ENCODE measurements at places on chromosomes 5 and 9.

DNA sequence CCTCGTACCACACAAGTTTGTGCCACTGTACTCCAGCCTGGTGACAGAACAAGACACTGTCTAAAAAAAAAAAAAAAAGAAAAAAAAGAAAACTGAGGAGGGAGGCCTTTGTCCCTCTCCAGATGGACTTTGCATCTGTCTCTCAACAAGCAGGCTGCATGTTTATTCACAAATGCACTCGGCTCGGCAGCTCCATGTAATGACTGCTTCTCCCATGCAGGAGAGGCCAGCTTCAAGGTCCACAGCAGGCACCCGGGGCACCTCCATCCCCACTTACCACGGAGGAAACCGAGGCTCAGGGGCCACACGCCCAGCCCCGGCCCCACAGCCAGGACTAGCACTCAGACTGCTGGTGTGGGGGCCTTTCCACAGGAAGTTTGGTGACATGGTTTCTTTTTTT lies 13.1 kb upstream of the NCS1 start:
- DNase-seq, result no peak

- DNase-seq, result no peak
Measured at GRCh38 chr5:103573411-103573810, 10.8 kb upstream of the NUDT12 start.

- DNase-seq, result no peak
Measured at GRCh38 chr9:125440411-125440810, 178.8 kb downstream of the GAPVD1 start.

GRCh38 chr5:170144286-170145023 lies 38.8 kb downstream of the FOXI1 start:
- DNase-seq, result peak; percentile 5

DNA sequence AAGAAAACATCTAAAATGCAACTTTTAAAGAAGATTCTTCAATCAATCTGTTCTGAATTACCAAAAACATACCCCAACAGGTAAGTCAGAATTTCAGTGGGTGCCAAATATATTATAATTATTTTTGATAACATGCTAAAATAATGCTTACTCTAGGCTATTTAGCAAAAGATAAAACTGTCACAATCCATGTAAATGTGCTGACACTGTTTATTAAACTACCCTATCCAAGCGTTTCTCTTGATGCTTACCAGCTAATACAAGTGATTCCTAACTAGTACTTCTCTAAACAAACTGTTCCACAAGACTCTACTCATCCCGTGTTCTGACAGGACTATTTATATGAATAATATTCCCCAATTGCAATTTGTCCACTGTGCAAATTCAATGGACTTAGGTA lies 236.7 kb downstream of the BNC2 start:
- no peak for DNase-seq

- DNase-seq, result no peak
Measured at GRCh38 chr5:172545291-172545801, 91.0 kb upstream of the SH3PXD2B start.

DNA sequence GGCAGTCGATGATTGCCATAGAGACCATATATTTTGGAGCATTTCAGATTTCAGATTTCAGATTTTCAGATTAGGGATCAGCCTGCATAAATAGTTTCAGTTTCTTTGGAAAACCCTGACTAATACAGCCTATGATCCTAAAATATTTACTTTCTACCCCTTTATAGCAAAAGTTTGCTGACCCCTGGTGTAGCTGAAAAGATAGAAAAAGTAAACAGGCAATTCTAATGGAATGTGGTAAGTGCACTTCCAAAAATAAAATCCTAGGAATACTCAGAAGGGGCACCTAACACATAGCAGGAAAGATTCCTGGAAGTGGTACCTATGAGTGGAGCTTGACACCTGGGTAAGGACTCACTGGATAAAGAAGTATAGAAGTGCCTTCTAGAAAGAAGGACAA lies 34.5 kb downstream of the BAAT start:
- no peak for DNase-seq

DNA sequence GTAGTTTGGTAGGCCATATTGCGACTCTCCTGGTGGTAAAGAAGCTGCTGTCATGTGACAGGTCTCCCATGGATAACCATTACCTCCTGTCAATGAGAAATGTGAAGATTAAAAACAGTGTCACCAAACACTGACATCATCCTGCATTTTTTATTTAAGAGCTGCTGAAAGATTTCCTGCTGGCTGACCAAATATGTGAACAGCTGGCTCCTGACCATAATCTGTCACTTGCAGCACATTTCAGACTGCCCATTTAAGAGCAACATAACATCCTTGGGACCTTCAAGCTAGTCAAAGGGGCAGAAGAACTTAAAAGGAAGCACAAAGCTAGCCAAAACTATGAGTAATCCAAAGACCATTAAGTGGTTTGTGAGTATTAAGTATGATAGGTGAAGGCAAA lies 288.0 kb downstream of the IZUMO3 start:
- DNase-seq, result no peak

- no peak for DNase-seq
Measured at GRCh38 chr9:84501587-84501986, 161.0 kb upstream of the SLC28A3 start.

GRCh38 chr5:997711-998110 lies 10.9 kb upstream of the NKD2 start:
- DNase-seq, result peak; percentile 15

Measured in femur (tissue), 1 donor.